Activated naive CD8-positive, alpha-beta T cell treated with anti-CD3 and anti-CD28 coated beads, Interleukin-2, amount 50 U/mL, for 24 hours (primary cell): ENCODE measurements at places on chromosomes 1 and 21.

GRCh38 chr1:97721221-97721620 is 199.6 kb downstream of the DPYD start:
- peaks cover 17% of the 10 kb centered on the region for H3K36me3 ChIP-seq
- no peaks in the 10 kb centered on the region for H3K4me1 ChIP-seq
- no peaks in the 10 kb centered on the region for H3K27me3 ChIP-seq
- no peak overlapping the region for H3K27ac ChIP-seq

DNA sequence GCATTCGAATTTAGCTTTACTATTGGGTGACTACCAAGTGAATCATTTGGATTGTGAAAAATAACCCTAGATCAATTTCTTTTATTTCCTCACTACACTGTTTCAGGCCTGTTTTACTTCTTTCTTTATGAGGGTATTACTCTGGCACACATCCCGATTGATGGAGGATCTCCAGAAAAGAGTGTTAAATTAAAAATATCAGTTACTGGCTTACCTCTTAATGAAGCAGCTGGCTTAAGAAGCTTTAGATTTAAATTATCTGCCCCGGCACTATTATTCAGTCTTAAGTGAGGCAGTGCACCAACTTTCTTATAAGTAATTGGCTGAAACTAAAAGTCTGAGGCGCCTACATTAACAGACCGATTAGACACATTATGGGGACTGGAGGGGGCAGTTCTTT is 1097.4 kb downstream of the TTLL7 start:
- H3K36me3 ChIP-seq, result no peaks in the 10 kb centered on the region
- no peak overlapping the region for H3K27ac ChIP-seq
- no peak overlapping the region for H3K4me3 ChIP-seq

- H3K36me3 ChIP-seq, result peaks cover 16% of the 10 kb centered on the region
- H3K4me3 ChIP-seq, result no peak overlapping the region
- no peaks in the 10 kb centered on the region for H3K27me3 ChIP-seq
- peaks cover 38% of the 10 kb centered on the region for H3K4me1 ChIP-seq
- no peak for DNase-seq
Measured at GRCh38 chr1:54227891-54228310, 27.9 kb downstream of the MRPL37 start.

DNA sequence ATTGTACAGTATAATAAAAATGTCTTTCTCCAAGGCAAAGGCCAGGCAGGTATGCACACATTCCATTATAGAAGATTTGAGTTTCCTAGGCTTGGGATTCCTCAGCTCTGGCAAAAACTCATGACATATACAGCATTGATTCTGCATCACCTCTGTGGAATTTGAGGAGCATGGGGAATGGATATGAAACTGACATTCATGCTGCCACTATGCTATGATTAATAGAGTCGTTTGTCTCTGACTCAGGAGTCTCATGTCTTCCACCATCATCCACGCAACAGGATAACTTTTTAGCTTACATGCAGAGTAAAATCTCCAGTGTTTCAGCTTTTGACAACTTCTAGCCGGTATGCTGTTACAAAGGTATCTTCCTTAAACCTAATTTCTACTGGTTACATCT is 49.8 kb upstream of the ADORA3 start:
- peaks cover 4% of the 10 kb centered on the region for H3K27me3 ChIP-seq
- DNase-seq, result no peak
- H3K36me3 ChIP-seq, result no peaks in the 10 kb centered on the region
- no peak overlapping the region for H3K27ac ChIP-seq
- H3K4me3 ChIP-seq, result no peak overlapping the region

GRCh38 chr1:218211241-218211640 is 73.9 kb upstream of the RRP15 start:
- no peaks in the 10 kb centered on the region for H3K36me3 ChIP-seq
- no peak overlapping the region for H3K27ac ChIP-seq
- peaks cover 13% of the 10 kb centered on the region for H3K27me3 ChIP-seq
- H3K4me3 ChIP-seq, result no peak overlapping the region

GRCh38 chr1:64516301-64516700 is 46.4 kb downstream of the CACHD1 start:
- peaks cover 5% of the 10 kb centered on the region for H3K4me1 ChIP-seq
- no peak overlapping the region for H3K4me3 ChIP-seq
- no peak for DNase-seq
- H3K27ac ChIP-seq, result no peak overlapping the region
- H3K36me3 ChIP-seq, result no peaks in the 10 kb centered on the region

DNA sequence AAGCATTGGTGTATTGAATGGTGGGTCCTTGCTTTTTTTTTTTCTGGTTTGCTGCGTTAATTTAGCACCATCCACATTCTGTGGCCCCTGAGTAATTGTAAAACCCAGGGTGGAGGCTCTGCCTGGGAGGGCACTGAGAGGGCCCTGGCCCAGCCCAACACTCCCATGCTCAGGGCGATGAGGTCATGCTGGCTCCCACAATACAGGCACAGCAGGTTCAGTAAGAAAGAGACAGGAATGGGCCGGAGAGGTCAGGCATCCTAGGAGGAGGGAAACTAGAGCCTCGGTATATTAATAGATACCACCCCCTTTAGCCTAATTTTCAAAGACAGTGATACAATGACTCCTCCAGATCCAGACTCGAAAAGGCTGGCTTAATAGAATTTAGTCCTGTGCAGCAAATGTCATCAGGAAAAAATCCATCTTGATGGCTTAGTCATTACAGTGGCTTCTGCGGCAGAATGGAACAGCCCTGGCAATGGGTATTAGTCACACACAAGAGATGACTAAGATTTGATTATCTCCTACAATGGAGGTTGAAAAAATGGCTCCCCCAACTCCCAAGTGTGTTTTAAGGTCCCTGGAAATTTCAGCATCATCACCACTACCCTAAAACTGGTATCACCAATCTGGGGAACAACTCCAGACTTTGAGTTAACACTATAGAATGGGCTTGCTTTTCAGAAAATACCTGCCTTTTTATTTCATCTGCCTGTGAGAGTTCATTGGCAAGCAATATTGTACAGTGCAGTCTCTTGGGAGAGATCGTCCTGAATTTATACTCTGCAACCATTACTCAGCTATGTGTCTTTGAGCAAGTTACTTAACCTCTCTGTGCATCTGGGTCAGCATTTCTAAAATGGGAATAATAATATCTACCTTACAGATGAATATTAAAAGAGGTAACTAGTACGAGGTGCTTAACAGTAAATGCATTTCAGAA is 43.9 kb upstream of the LYST start:
- peak overlapping the region; percentile 4 for H3K4me3 ChIP-seq
- no peaks in the 10 kb centered on the region for H3K27me3 ChIP-seq
- H3K36me3 ChIP-seq, result no peaks in the 10 kb centered on the region
- H3K4me1 ChIP-seq, result peaks cover 45% of the 10 kb centered on the region

- no peak for DNase-seq
- H3K4me3 ChIP-seq, result no peak overlapping the region
- H3K27ac ChIP-seq, result no peak overlapping the region
Measured at GRCh38 chr1:85149805-85150204, 51.0 kb downstream of the SYDE2 start.

DNA sequence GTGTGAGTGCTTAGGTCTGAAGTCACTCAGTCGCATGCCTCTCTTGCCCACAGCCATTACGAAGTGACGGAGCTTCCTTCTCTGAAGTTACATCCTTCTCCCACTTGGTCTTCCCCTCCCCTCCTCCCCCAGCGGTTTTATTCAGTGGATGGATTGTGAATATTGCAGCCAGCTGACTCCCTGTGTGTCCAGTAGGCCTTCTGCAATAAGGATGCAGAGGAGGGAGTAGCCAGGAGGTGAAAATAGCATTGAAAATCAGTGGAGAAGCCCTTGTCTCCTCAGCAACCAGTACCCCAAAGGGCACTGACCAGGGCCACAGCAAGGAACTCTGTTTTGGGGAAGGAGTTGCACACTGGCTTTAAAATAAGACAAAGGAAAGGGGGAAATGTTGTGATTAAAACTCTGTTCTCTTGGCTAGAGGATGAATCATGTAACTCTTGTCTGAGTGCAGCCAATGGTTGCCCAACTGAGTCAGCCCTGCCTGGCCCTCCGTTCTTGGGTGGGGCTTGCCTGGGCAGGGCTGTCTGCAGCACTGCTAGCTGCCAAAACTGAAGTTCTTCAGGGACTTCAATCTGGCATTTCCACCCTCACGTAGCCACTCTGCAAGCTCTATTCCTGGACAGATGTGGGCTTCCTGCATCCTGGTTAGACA is 4.3 kb downstream of the S100A10 start:
- DNase-seq, result peak; percentile 58
- H3K36me3 ChIP-seq, result peaks cover 34% of the 10 kb centered on the region
- H3K27ac ChIP-seq, result peak overlapping the region; percentile 19

- no peak overlapping the region for H3K27ac ChIP-seq
- no peak for DNase-seq
- peaks cover 8% of the 10 kb centered on the region for H3K36me3 ChIP-seq
Measured at GRCh38 chr1:26300578-26301275, 5.7 kb downstream of the UBXN11 start.

DNA sequence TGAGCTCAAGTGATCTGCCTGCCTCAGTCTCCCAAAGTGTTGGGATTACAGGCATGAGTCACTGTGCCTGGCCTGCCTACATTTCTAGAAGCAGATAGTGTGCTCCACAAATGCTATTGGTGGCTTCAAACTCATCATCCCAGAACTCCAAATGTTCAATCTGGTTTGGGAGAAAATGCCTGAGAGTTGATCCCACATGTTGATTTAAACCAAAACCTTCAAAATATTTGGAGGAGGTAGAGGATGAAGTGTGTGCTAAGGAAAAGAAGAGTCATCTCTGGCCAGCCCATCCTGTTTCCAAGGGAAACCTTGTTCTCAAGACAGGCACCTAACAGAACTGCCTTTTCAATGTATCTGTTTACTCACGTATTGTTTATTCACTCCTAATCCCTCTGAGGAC is 55.4 kb upstream of the GRHL3 start:
- no peak for DNase-seq
- H3K27me3 ChIP-seq, result peaks cover 6% of the 10 kb centered on the region
- peaks cover 4% of the 10 kb centered on the region for H3K4me1 ChIP-seq
- H3K36me3 ChIP-seq, result no peaks in the 10 kb centered on the region
- H3K4me3 ChIP-seq, result no peak overlapping the region

DNA sequence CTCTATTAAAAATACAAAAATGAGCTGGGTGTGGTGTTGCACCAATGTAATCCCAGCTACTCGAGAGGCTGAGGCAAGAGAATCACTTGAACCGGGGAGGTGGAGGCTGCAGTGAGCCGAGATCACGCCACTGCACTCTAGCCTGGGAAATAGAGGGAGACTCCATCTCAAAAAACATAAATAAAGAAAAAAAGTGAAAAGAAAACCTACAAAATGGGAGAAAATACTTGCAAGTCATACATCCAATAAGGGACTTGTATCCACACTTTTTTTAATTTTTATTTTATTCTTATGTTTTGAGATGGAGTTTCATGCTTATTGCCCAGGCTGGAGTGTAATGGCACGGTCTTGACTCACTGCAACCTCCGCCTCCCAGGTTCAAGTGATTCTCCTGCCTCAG is 29.5 kb upstream of the SH3D21 start:
- no peak for DNase-seq
- H3K4me1 ChIP-seq, result peaks cover 38% of the 10 kb centered on the region

DNA sequence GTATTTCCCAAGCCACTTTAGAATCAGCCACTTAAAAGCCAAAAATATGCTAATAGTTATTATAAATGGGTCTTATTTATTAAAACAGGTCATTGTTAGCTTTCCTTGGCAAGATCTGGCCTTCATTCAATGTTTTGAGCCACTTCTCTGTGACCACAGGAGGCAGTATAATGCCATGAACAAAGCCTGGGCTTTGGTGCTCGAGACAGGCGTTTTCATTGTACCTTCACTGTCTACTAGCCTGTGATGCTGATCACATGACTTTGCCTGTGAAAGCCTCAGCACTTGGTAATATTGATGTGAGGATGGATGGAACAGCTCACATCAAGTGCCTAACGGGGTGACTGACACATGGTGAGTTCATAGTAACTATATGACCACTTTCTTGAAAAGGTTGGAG is 217.0 kb downstream of the RWDD3 start:
- no peak overlapping the region for H3K27ac ChIP-seq
- DNase-seq, result no peak
- no peak overlapping the region for H3K4me3 ChIP-seq

DNA sequence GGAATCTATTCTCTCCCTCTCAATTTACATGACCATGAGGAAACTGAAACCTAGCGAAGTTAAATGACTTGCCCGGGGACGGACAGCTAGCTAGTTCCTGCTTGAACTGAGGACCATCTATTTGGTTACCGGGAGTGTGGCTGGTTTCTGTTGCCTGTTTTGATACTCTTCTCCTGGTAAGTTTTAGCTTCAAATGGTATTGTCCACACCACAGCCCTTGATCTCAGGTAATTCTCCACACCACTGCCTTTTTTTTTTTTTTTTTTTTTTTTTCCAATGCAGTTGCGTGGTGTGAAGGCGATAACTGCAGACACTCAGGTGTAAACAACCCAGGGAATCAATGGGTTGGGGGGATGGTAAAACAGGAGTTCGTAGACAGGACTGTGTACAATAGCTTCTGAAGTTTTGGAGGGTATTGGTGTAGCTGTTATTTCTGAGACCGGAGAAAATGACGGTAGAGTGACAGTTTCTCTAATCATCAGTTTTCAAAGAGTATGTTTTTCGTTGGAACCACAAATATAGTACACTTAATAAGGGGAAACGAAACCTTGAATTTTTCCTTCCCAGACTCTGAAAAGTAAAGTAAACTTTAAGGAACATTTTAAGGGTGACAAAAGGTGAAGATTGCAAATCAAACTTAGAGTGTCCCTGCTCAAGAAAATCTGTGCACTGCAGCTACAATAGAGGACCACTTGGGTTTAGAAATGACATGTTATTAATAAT is 125.3 kb upstream of the CACYBP start:
- peak overlapping the region; percentile 49 for H3K27ac ChIP-seq
- H3K4me3 ChIP-seq, result peak overlapping the region; percentile 42
- H3K4me1 ChIP-seq, result peaks cover 30% of the 10 kb centered on the region
- H3K36me3 ChIP-seq, result no peaks in the 10 kb centered on the region
- DNase-seq, result no peak

DNA sequence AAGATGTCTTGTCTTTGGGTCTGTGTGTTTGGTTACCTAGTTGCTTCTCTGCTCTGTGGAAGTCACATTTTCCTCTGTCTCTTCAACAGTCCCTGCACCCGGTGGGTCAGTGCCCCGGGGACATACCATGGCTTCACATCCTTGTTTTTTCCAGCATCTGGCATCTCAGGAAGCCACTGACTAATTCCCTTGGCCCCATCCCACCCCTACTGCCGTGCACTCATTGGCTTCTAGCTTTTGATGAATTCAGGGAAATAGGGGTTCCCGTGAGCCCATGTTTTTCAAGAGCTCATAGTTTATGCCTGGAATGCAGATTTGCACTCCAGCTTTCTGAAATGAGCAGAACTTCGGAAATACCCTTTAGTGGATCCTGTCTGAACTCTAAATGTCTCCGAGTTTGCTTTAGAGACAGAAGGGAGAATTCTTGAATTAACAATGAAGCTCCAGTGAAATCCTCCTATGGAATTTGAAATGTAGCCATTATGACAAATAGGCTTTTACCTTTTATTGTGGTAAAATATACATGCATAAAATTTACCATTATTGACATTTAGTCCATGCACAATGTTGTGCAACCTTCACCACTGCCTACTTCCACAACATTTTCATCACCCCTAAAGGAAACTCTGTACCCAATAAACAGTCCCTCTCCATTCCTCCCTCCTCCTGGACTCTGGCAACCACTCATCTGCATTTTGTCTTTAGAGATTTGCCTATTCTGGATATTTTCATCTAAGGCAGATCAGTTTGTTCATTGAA is 67.5 kb downstream of the CLIC6 start:
- no peak overlapping the region for H3K27ac ChIP-seq
- H3K36me3 ChIP-seq, result no peaks in the 10 kb centered on the region
- peaks cover 4% of the 10 kb centered on the region for H3K27me3 ChIP-seq
- no peaks in the 10 kb centered on the region for H3K4me1 ChIP-seq
